Upper lobe of right lung (tissue), 1 donor: ENCODE measurements at places on chromosomes 3 and 15. TPM values are rescaled to one million over a fixed set of nuclear protein-coding genes. Genes with fewer than 3 reads are reported as not detected.

- no peaks in the 10 kb centered on the region for H3K27me3 ChIP-seq
- H3K27ac ChIP-seq = no peak overlapping the region
- H3K4me1 ChIP-seq = no peaks in the 10 kb centered on the region
- no peak for DNase-seq
Measured at GRCh38 chr15:80199366-80199765, 46.6 kb downstream of the FAH start.

DNA sequence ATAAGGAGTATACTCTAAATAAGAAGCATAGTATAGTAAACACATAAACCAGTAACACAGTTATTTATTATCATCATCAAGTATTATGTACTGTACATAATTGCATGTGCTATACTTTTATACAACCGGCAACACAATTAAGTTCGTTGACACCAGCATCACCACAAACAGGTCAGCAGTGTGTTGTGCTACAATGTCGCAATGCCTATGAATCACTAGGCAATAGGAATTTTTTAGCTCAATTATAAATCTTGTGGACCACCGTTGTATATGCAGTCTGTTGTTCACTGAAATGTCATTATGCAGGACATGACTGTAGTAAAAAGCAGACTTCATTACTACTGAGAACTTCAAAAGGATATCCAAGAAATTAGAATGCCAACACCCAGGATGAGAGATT is 177.0 kb downstream of the PDCD6IP start:
- H3K27ac ChIP-seq = no peak overlapping the region

GRCh38 chr3:35276568-35276967 is 362.8 kb upstream of the ARPP21 start:
- no peaks in the 10 kb centered on the region for H3K4me1 ChIP-seq
- no peak overlapping the region for H3K4me3 ChIP-seq
- no peaks in the 10 kb centered on the region for H3K36me3 ChIP-seq
- no peak overlapping the region for H3K27ac ChIP-seq

GRCh38 chr15:88243895-88244787 is 12.4 kb downstream of the NTRK3 start:
- no peaks in the 10 kb centered on the region for H3K36me3 ChIP-seq
- no peak overlapping the region for H3K27ac ChIP-seq
- no peaks in the 10 kb centered on the region for H3K27me3 ChIP-seq
- H3K4me1 ChIP-seq = peaks cover 4% of the 10 kb centered on the region

DNA sequence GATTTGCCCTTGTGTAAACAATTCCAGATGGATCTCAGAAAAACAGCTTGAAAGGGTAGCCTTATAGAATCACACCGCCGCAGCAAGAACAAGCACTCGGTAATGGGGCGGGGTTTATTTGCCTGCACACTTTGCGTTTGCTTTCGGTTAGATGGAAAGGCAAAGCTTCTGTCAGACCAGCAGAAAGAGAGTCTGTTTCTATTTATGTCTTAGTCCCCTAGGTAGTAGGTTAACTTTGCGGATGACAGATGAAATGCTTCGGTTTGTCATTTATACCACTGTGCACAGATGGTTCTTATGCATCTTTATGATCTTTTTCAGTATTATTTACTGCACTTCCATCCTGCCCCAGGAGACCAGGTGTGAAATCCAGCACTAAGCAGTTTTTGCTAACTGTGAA is 62.2 kb downstream of the PYDC2 start:
- no peaks in the 10 kb centered on the region for H3K4me1 ChIP-seq
- H3K27ac ChIP-seq = no peak overlapping the region
- DNase-seq = no peak
- H3K27me3 ChIP-seq = no peaks in the 10 kb centered on the region

The C3orf80 gene
- 1.3 TPM for total RNA-seq

The ACKR4 gene
- 8.0 TPM for total RNA-seq

The SPINT1 gene
- total RNA-seq = 96.8 TPM

The DUOXA1 gene
- total RNA-seq = 138 TPM
